HS-27A (cell line): ENCODE measurements at places on chromosomes 2 and 18.

DNA sequence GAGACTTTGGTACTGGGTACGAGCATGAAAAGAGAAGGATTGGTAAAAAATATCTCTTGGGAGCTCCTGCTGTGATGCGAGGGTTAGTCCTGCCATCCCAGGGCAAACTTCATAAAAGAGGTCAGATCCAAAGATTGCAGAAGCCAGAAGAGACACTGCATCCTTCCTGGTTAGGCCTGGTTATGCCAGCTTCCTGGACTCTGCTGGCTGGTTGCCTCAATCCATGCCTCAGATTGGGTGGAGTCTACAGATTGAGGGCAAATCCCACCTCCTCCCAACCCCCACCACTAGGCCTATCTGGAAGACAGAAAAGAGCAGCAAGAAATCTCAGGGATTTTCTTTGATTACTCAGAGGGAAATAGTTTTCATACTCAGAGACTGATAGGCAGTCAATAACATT lies 5.3 kb upstream of the ACADL start:
- no peak for DNase-seq

DNA sequence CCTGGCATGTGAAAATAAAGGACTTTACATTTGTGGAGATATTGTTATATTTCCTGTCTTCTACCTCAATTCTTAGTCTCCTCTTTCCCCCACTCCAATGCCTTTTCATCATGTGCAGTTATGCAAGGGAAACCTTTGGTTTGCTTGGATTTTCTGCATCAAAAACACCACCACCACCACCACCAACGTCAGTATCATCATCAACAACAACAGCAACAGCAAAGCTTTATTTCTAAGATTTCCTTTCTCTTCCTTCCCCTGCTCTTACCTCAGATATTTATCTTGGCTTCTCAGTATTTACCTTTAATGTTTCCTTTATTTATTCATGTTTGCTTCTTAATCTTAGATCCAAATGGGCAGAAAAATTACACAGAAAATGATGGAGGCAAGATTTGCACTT lies 26.1 kb downstream of the CXCR4 start:
- DNase-seq: no peak

GRCh38 chr18:46009125-46009840 lies 42.2 kb upstream of the EPG5 start:
- DNase-seq: no peak

GRCh38 chr2:106282462-106283170 lies 88.5 kb upstream of the UXS1 start:
- DNase-seq: no peak

DNA sequence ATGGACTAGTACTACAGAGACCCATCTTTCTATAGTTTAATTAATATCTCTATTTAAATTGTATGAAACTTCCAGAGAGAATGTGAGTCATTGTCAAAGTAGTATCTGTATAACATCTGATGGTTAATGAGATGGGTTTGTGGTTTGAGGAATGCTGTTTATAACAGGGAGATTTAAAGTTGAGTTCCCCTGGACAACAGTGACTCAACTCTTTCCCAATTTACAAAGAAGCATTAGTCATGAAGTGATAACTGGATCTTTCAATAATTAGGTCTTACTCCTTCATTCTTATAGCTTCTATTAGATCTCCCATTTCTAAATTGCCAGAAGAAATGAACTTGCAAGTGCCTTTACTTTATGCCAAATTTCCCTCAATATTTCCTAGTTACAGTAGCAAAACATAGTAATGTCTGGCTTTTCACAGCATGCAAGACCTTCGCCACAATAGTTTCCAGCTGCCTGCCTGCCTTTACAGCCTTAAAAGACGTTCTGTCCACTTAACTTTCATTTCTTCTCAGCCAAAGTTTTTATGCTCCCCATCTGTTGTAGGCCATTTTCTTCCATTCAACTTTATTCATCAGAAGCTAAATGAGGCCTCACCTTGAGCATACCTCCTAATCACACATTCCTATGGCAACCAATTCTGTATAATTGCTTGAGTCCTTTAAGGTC lies 47.7 kb upstream of the WDR75 start:
- peak; percentile 39 for DNase-seq

DNA sequence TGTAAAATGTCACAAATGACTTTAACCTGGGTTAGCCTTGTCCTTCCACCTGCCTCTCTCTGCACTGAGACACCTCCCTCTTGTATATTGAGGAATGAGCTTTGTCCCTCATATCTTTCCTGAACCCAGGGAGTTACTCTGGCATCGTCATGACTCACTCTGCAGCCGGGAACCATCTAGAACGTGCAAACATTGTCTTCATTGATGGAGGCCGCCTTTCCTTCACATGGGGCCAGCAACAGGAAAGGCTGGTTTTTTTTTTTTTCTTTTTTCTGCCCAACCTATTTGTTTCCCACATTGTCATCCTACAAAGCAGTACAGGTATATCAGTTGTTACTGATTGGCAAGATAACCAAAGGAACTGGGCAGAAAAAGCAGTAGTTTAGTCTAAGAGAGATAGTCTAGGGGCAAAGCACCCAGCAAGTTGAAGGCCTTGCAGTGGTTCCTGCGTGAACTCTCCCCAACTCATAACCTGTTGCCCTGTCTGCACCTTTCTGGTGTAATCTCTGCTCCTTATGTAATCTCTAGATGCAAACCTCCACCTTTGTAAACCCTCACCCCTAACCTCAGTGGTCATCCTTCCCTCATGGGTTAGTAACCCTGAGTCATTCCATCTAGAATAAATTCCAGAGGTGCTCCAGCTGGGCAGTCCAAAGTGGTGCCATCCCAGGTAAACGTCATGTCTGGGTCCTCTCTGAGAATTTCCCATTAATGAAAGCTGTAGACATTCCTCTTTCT lies 38.3 kb downstream of the SLC40A1 start:
- no peak for DNase-seq

DNA sequence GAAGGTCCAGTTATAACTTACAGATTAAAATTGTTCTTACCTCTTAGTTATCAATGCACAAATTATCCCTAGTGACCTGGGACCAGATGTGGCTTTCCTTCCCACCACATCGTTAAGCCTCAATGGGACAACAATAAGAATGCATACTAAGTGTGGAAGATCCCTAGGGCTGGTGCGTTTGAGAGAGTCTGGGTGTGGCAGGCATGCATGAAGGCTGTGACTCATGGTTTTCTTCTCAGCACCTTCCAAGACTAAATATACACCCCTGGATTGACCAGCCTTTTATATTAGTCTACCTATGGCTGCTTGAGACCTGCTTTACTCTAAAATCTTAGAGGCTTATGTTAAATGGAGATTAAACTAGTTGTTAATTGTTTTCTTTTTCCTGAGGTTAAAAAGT lies 261.7 kb upstream of the SLC14A2 start:
- DNase-seq: no peak

GRCh38 chr2:102301867-102302362 lies 9.4 kb upstream of the IL1RL1 start:
- DNase-seq: no peak

DNA sequence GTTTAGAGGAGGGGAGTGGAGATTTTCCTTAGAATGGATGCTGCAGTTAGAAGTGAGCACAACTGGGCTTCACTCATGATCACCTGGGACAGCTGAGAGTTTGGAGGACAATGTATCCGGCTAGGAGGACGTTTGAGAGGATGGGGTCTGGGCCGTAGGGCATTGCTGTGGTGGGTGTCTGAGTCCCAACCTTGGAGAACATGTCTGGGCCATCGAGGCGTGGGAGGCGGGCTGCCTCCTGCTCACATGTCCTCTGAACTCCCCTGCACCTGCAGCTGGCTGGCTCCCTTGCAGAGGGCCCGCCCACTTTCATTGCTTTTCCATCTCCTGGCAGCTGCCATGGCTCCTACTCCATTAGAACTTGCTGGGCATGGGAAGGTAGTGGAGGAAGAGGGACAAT lies 203.0 kb upstream of the PXDN start:
- no peak for DNase-seq

- DNase-seq: no peak
Observed at GRCh38 chr2:84940088-84940470, 30.9 kb upstream of the KCMF1 start.

DNA sequence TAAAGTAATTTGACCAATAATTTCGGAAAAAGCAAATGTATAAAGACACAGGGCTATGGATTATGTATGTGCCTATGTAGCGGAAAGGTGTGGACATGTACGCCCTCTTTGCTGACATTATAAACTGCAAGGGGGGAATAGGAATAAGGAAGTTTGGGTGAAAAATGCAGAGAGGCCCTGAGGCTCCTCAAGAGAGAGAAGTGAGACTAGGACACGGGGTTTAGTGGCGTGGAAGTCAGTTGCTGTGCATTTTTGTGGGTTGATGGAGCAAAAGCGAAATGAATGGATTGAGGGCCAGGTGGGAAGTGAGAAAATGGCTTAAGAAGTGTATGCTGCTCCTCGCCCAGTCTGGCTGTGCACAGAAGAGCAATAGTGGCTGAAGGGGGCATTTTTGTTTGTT lies 96.2 kb upstream of the B3GNT7 start:
- DNase-seq: no peak
